ENCODE measurements at places on chromosomes 16 and 17. TPM values are rescaled to one million over a fixed set of nuclear protein-coding genes. Genes with fewer than 3 reads are reported as not detected.

DNA sequence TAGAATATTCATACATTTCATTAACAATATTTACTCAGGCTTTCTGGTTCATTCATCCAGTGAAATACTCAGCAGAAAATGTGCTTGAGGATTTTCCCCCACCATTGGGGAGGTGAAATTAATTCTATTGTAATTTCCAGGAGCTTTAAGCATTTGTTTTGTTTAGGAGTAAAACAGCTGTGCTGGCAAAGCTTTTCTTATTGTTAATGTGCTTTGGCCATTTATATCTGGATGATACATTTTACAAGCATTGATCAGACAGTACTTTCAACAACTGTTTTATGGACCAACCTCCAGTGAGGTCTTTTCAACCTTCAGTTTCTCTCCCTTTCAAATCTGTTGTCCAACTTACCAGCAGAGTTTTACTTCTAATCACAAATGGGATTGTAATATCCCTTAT is 672.4 kb downstream of the CDH11 start:
- no peak for DNase-seq

TEKT3 gene
- total RNA-seq = not detected

GRCh38 chr17:19549746-19550623 is 16.3 kb downstream of the SLC47A1 start:
- DNase-seq = no peak

FOXN1 gene
- total RNA-seq = not detected

- no peak for DNase-seq
Observed at GRCh38 chr17:7833011-7833794, 814 bp upstream of the KDM6B start.
